ENCODE measurements at places on chromosomes 11 and 22.

DNA sequence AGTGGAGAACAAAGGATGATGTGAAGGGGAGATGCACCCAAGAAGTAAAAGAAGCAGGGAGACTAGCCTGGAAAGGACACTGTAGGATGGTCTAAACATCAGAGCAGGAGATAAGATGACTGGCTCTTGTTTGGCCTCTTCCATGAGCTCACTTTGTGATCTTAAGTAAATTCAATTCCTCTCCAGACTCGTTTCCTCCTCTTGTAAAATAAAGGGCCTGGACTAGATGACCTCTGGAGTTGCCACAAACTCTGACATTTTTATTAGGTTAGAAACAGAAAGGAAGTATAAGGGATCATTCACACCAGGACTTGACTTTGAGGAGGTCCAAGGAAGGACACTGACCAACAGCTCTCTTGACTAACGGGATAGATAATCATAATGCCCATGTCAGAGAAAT is 60.2 kb upstream of the SCUBE2 start:
- DNase-seq: no peak

GRCh38 chr11:35746356-35747153 is 84.0 kb downstream of the TRIM44 start:
- DNase-seq: no peak

DNA sequence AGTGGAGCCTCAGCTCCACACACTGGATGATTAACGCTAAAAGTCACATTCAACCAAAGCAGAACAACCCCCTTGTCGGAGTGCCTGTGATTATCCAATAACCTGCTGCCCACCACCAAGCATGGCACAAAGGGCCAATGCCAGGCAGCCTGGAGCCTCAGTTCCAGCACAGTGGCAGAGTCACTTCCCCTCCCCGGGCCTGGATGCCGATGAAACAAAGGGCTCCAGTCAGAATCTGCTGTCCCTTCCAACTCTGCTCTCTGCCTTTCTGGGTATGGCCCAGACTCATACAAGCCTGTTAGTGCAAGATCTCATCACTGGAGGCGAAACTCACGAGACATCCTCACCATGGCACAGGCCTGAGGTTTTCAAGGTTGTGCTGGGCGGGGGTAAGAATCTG is 52.1 kb downstream of the CLTCL1 start:
- no peak for DNase-seq

- no peak for DNase-seq
Measured at GRCh38 chr11:2315395-2316168, 13.8 kb downstream of the TSPAN32 start.

DNA sequence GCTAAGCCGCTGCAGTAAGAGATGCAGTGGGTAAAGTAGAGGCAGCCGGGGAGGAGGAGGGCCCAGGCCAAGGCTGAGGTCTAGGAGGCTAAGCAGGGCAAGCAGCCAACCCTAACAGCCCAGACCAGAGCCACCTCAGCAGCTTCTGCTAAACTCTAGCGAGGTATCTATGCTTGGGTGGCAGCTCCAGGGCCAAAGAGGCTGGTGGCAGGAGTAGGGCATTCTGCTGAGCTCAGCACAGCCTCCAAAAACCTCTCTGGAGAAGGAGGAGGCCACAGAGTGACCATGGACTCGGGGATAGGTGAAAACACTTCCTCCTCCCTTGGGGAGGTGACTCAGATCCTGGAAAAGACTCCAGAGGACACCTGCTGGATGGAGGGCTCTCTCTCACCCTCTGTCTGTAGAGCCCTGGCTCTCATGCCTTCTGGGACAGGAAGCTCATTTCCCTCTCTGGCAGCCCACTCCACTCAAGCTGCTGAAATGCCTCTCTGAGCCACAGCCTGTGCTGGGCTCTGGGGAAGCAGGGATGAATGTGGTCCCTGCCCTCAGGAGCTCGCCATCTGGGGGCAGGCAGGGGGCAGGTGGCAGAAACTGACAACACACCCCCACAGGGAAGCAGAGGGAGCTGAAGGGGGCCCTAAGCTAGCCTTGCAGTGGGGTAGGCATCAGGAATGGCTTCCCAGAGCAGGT is 16.5 kb upstream of the TPBGL start:
- no peak for DNase-seq

DNA sequence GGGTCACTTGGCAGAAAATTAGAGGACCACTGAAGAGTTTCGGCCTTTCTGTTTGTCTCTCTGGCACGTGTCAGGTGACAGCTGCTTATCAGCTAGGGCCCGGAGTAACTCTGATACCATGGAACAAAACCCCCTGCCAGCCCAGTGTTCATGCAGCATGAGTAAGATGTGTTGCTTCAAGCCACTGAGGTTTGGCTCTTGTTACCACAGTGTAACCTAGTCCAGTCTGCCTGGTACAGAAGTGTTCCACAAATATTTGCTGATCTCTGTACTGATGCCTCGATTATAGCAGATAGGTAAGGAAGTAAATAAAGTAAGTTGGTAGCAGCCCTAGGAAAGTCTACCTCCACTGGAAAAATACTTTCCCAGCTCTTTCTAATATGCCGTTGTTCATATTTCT is 20.5 kb upstream of the ETS1 start:
- no peak for DNase-seq

- DNase-seq: no peak
Measured at GRCh38 chr11:128806506-128807261, 60.4 kb downstream of the KCNJ1 start.

DNA sequence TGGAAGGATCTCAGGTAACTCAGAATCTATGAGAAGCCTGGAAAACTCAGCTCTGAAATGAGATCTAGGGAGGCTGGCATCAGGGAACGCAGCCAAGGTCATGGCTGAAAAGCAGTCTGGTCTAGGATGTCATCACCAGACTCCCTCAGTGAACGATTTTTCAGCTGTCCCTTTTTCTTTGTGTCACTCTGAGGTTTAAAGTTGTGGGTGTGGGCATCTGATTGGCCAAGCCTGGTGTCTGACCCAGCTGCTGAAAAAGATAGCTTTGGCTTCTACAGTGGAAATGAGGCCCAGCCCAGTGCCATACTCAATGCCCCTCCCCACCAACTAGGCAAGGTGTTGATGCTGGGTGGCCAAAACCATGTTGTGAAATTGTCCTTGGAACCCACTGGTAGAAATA is 14.5 kb downstream of the RPS3 start:
- no peak for DNase-seq

GRCh38 chr11:64971421-64972233 is at the start of gene MAJIN:
TSS of gene MAJIN (minus strand) at chr11:64972108. CDS start at chr11:64959405, 12,703 bp downstream.
- DNase-seq: peak; percentile 74

- DNase-seq: no peak
Measured at GRCh38 chr11:107041088-107041444, 22.8 kb upstream of the GUCY1A2 start.
